Neuronal stem cell (in vitro differentiated cells): ENCODE measurements at places on chromosomes 11 and 22.
A peak's percentile ranks its signal among the peaks of the same experiment; 100 is the strongest.

GRCh38 chr11:55658608-55659007, 3.4 kb upstream of the OR4C6 start:
- H3K27ac ChIP-seq = no peak overlapping the region
- no peaks in the 10 kb centered on the region for H3K4me1 ChIP-seq
- no peaks in the 10 kb centered on the region for H3K27me3 ChIP-seq
- no peak for DNase-seq
- no peak overlapping the region for H3K4me3 ChIP-seq

GRCh38 chr11:79321263-79321662, 119.6 kb downstream of the TENM4 start:
- no peak overlapping the region for H3K4me3 ChIP-seq
- no peaks in the 10 kb centered on the region for H3K36me3 ChIP-seq
- DNase-seq = no peak
- no peaks in the 10 kb centered on the region for H3K4me1 ChIP-seq
- no peak overlapping the region for H3K27ac ChIP-seq

GRCh38 chr22:40235308-40235707, 57.6 kb downstream of the TNRC6B start:
- no peak for DNase-seq
- H3K27me3 ChIP-seq = no peaks in the 10 kb centered on the region
- peaks cover 52% of the 10 kb centered on the region for H3K36me3 ChIP-seq
- no peak overlapping the region for H3K27ac ChIP-seq
- H3K4me1 ChIP-seq = peaks cover 4% of the 10 kb centered on the region

- peak overlapping the region; percentile 72 for H3K4me3 ChIP-seq
- peak; percentile 71 for DNase-seq
- no peaks in the 10 kb centered on the region for H3K27me3 ChIP-seq
- H3K36me3 ChIP-seq = peaks cover 42% of the 10 kb centered on the region
- peaks cover 21% of the 10 kb centered on the region for H3K4me1 ChIP-seq
Observed at GRCh38 chr11:57324154-57324885, 432 bp downstream of the TNKS1BP1 start.

DNA sequence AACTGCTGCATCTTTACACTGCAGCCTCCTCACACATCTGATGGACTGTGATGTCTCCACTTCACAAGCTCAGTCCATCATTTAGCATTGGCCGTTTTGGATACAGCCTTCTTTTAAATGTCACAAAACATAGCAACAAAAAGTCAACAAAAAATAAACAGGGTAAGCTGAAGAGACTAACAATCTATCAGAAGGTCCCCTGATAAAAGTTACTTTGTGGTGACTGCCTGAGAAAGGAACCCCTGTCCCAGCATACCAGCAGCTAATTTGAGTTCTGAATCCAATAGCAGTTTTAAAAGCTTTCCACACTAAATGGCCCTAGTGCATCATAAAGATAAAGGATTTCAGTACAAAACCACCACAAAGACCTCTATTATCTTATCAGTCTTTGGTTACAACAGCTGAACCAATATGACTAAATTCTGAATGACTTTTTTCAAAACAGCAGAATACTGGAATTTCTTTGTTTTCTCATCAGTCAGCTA, 162.4 kb downstream of the SOX6 start:
- no peak overlapping the region for H3K4me3 ChIP-seq
- H3K27me3 ChIP-seq = no peaks in the 10 kb centered on the region
- peaks cover 16% of the 10 kb centered on the region for H3K4me1 ChIP-seq
- H3K27ac ChIP-seq = peak overlapping the region; percentile 77

DNA sequence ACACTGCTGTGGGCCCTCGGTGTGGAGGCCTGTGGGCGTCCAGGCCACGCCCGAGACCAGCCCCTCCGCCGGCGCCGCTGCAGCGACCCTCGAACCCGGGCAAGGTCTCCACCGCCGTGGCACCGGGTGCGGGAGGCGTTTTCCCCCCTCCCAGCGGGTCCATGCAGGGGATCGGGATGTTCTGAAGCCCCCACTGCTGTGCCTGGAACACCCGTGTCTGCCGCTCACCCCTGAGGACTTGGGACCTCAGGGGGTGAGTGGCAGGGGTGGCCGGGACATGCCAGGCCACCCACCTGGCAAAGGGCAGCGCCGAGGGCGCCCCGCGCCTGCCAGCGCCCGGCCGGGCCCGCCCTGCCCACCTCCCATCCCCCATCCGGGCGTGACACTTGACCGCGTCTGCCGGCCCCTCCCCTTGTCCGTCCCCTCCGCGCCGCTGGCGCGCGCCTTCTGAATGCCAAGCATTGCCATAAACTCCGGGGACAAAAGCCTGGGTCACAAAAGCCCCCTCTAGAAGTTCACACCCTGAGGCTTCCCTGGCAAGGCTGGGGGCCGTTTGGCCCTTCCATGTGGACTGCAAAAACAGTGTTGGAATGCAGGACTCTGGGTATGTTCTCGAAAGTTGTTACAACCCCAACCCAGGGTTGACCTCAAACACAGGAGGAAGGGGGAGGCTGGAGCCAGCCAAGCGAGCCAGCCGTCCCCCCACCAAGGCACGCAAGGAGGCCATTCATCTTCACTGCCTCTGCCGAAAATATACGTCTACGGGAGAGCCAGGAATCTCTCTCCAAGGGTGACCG, 819 bp upstream of the KCNQ1OT1 start:
- H3K36me3 ChIP-seq = no peaks in the 10 kb centered on the region
- H3K4me1 ChIP-seq = peaks cover 23% of the 10 kb centered on the region
- DNase-seq = peak; percentile 51
- H3K27ac ChIP-seq = no peak overlapping the region

- H3K4me1 ChIP-seq = no peaks in the 10 kb centered on the region
- DNase-seq = no peak
- no peak overlapping the region for H3K4me3 ChIP-seq
- H3K36me3 ChIP-seq = no peaks in the 10 kb centered on the region
Observed at GRCh38 chr11:81190546-81190945, 1543.1 kb downstream of the FAM181B start.

DNA sequence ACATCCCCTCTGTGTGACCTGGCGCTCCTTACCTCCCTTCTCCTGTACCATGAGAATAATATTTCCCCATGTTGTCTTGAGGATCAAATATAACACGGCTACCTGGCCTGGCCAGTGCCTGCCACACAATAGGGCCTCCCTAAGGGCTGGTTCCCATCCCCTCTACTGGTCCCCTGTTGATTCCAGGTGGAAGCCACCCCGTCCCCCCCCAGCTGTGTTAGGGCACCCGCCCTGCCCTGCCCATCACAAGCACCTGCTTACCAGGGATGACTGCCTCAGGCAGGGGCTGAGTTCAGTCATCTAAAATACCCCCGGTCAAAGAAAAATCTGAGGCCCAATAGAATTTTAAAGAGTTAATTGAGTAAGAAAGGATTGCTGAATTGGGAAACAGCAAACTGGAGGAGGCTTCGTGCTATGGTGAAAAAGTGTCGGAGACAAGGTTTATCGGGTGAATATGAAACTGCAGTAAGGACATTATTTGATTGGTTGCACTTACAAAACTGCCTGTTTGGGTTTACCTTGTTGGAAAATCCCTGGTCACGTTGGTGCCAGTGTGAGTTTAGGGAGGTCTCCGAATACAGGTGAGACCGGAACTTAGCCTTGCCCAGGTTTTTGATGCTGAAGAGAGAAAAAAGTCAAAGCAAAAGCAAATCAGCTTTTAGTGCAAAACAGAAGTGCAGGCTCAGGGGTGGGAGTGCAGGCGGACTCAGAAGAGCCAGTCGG, 5.2 kb downstream of the APOL1 start:
- no peaks in the 10 kb centered on the region for H3K36me3 ChIP-seq
- DNase-seq = no peak
- no peak overlapping the region for H3K4me3 ChIP-seq
- H3K27ac ChIP-seq = peak overlapping the region; percentile 76
- no peaks in the 10 kb centered on the region for H3K27me3 ChIP-seq
- H3K4me1 ChIP-seq = peaks cover 23% of the 10 kb centered on the region

DNA sequence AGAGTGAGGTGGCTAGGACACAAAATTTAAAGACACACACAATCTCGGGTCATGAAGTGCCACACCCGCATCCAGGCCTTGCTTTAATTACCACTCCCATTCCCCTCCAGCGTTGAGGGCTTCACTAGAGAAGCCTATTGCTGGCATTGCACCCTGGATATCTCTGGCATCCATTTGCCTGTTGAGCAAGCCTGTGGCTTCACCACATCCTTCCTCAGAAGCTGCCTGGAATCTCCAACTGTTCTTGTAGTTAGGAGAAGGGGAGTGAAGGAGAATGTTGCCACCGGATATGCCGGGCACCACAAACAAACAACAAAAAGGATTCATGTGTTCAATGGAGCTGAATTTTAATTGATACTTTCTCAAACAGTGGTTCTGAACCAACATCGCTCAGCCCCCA, 34.4 kb upstream of the RCN1 start:
- no peak overlapping the region for H3K27ac ChIP-seq
- peaks cover 10% of the 10 kb centered on the region for H3K27me3 ChIP-seq
- no peaks in the 10 kb centered on the region for H3K36me3 ChIP-seq
- H3K4me3 ChIP-seq = no peak overlapping the region
- no peaks in the 10 kb centered on the region for H3K4me1 ChIP-seq

DNA sequence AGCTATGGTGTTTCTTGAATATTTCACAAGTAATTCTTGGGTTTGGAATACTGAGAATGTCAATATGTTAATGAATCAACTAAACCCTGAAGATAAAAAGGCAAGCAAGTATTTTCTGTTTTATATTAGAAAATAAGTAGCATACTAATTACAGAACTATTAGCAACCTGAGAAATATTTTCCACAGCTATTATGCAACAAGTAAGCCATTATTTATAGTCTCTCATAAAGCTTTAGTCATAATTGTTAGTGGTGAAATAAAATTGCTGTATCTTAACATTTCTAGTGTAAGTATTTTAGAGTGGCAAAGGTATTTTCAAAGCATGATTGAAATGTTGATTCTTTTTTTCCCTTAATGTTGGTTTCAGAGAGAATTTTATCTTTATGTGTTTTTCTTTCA, 53.3 kb downstream of the FAR1 start:
- H3K4me3 ChIP-seq = no peak overlapping the region
- no peak overlapping the region for H3K27ac ChIP-seq
- no peak for DNase-seq
- H3K4me1 ChIP-seq = no peaks in the 10 kb centered on the region
- H3K27me3 ChIP-seq = no peaks in the 10 kb centered on the region

DNA sequence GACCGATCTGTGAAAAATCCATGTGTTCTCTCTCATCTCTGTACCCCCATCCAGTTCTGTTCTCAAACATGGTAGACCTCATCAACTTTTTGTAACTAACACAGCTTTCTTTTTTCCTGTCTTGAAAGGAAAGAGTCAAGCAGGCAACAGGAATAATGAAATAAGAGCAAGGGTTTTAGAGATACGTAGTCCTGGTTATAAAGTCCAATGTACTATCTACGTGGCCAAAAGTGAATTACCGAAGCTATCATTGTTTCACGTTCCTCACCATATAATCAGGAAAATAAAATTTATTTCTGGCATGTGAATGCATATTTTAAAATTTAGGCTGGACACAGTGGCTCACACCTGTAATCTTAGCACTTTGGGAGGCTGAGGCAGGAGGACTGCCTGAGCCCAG, 472.2 kb upstream of the ANO3 start:
- no peaks in the 10 kb centered on the region for H3K27me3 ChIP-seq
- no peak overlapping the region for H3K27ac ChIP-seq

DNA sequence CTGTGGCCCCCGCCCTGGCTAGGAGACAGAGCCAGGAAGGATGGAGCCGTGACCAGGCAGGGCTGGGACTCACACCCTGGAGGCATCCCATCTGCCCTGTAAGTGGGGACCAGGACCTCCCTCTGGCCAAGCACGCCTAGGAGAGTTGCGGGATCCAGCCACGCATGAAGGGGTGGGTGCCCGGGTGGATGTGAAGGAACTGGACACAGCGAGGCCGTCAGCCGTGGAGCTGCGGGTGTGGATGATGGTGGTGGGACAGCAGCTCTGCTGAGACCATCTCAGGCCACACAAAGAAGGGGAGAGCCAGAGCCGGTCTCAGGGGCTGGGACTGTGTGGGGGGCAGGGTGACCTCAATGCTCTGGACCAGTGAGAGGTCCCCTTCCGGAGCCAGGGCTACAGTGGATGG, 746.4 kb downstream of the BRD1 start:
- H3K4me1 ChIP-seq = no peaks in the 10 kb centered on the region
- no peak overlapping the region for H3K27ac ChIP-seq
- H3K27me3 ChIP-seq = no peaks in the 10 kb centered on the region
- DNase-seq = no peak
- H3K36me3 ChIP-seq = no peaks in the 10 kb centered on the region

GRCh38 chr11:122900587-122901202, 18.1 kb downstream of the JHY start:
- no peaks in the 10 kb centered on the region for H3K36me3 ChIP-seq
- no peak overlapping the region for H3K4me3 ChIP-seq
- H3K27ac ChIP-seq = no peak overlapping the region
- DNase-seq = no peak
- H3K27me3 ChIP-seq = peaks cover 10% of the 10 kb centered on the region

- no peak overlapping the region for H3K4me3 ChIP-seq
- no peaks in the 10 kb centered on the region for H3K27me3 ChIP-seq
- no peaks in the 10 kb centered on the region for H3K4me1 ChIP-seq
- H3K27ac ChIP-seq = no peak overlapping the region
- no peak for DNase-seq
Observed at GRCh38 chr22:33224841-33225240, 166.7 kb upstream of the SYN3 start.

- H3K27ac ChIP-seq = no peak overlapping the region
- H3K4me3 ChIP-seq = no peak overlapping the region
- H3K36me3 ChIP-seq = peaks cover 98% of the 10 kb centered on the region
- no peak for DNase-seq
Observed at GRCh38 chr11:68524213-68524612, 63.7 kb downstream of the PPP6R3 start.

DNA sequence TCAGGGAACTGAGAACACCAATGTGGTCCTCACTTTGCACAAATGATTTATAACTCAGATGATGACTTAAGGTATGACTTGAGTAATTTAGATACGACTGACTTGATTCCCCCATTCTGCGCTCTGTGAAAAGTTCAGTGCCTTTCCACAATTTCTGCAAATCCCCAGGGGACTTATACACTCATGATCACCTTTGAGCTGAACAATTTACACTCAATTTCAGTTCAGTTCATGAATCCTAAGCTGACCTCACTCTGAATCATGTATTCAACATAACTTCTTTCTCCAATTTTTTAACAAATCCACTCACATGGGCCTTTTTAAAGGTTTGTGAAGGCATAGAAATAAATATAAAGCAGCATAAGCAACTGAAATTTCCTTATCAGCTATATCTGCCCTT, 274.2 kb downstream of the FAM76B start:
- no peaks in the 10 kb centered on the region for H3K4me1 ChIP-seq
- H3K4me3 ChIP-seq = no peak overlapping the region
- no peaks in the 10 kb centered on the region for H3K36me3 ChIP-seq

DNA sequence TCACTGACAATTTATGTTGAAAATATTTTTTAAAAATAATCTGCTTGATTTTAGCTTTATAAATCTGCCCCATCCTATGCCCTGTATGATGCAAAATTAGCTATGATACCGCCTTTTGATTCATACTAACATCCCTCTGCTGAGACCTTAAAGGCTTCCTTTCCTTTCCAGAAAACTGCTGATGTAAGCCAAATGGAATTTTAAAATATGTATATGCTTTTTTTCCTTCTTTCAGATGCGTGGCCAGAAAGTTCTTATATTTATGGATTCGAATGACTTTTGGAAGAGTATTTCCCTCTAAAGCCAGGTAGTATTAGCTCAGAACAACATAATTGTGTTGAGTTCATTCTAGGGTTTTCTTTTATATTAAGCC, 34.5 kb downstream of the SFI1 start:
- no peak overlapping the region for H3K4me3 ChIP-seq
- peaks cover 40% of the 10 kb centered on the region for H3K36me3 ChIP-seq
- no peak for DNase-seq
- H3K27ac ChIP-seq = no peak overlapping the region
